ENCODE measurements at places on chromosomes 3 and 15.

GRCh38 chr15:70583006-70583405, 180.4 kb downstream of the UACA start:
- DNase-seq, result no peak

GRCh38 chr3:182284793-182285192, 508.5 kb upstream of the ATP11B start:
- no peak for DNase-seq

DNA sequence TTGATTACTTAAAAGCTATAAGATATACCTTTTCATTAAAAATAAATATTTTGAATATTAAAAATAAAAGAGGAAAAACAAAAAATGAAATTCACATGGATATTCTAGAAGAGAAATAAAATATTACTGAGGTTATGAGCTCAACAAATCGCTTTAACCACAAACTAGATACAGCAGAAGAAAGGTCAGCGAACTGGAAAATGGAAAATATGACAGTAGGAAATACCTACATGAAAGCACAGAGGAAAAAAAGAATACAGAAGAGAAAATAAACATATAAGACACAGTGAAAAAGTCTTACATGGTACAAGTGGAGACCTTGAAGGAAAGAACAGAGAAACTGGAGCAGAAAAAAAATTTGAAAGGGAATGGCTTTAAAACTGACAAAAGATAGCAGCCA, 33.2 kb downstream of the SCAPER start:
- DNase-seq, result no peak

GRCh38 chr15:88636654-88637053, 2.2 kb upstream of the ISG20 start:
- DNase-seq, result no peak

GRCh38 chr15:28913171-28913765, 27.5 kb downstream of the APBA2 start:
- DNase-seq, result no peak

DNA sequence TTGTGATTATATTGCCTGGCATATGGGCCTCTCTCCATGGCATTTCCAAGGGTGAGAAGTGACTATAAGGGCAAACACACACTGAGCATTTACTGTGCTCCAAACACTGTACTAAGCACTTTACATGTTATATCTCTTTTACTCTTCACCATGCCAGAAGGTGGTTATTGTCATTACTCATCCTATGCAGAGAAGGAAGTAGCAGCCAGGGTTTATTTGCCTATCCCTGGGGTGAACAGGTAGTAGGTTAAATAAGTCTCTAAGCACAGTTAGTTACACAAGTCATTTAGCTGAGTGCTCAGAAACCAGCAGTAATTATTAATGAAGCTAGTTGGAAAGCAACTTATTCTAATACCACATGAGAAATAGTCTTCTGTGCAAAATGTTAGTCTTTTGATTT, 109.9 kb upstream of the SYNPR start:
- DNase-seq, result no peak

GRCh38 chr3:23920151-23920655, 3.3 kb downstream of the RPL15 start:
- no peak for DNase-seq

DNA sequence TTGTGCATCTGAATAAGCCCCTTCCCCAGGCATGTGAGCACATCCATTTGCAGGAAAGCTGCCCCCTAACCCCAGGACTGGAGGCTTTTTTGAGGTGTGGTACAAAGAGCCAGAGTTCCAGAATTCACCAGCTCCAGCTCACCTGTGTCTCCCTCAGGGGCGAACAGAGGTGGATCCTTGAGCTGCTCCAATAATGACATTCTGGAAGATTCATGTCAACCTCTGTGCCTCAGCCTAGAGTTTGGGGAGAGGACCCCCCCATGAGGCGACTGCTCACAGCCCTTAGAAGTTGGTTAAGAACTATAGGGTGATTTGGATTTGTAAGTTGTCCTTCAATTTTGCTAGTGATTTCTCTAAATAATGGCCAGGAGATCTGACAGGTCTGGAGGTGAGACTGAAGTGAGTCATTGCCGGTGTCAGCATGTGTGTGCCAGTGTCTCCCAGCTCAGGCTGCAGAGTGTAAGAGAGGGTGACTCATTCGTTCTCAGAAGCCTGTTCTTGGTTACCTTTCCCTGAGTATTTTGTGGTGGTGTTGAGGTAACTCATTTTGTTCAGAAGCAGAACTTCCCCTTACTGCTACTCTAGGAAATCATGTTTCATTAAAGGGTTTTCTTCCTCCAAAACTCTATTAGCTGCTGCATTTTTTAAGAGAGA, 136.9 kb upstream of the TOPAZ1 start:
- no peak for DNase-seq

DNA sequence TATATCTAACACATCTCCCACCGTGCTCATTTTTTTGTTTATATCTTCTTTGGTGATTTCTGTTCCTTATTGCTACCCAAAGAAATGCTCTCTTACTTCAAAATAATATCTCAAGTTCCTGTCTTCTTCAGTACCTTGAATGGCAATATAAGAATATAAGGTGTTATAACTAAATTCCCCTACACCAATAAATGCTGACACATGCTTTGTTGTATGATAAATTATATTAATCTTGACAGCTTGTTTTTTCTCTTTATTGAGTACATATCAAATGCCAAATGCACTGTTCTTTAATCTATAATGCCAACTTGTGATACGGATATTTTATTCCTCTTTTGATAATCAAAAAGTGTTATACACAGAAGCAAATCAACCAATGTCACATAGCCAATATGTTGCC, 540.3 kb downstream of the PYDC2 start:
- no peak for DNase-seq

- no peak for DNase-seq
Measured at GRCh38 chr15:80607287-80607980, 87.7 kb upstream of the ABHD17C start.

Measured in CD4-positive, alpha-beta T cell treated with Interleukin-12 subunit alpha and Interleukin-12 subunit beta, for 1 hour (primary cell).